ENCODE measurements at places on chromosomes 2 and 18.
A peak's percentile ranks its signal among the peaks of the same experiment; 100 is the strongest.

DNA sequence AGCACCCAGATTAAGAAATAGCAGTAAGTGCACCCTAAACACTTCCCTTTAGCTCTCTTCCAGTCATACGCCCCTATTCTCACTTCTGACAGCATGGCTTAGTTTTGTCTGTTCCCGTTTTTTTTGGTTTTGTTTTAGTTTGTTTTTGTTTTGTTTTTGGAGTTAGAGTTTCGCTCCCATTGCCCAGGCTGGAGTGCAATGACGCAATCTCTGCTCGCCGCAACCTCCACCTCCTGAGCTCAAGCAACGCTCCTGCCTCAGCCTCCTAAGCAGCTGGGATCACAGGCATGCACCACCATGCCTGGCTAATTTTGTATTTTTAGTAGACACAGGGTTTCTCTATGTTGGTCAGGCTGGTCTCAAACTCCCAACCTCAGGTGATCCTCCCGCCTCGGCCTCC lies 2067.7 kb downstream of the SUCLG1 start:
- DNase-seq = no peak

DNA sequence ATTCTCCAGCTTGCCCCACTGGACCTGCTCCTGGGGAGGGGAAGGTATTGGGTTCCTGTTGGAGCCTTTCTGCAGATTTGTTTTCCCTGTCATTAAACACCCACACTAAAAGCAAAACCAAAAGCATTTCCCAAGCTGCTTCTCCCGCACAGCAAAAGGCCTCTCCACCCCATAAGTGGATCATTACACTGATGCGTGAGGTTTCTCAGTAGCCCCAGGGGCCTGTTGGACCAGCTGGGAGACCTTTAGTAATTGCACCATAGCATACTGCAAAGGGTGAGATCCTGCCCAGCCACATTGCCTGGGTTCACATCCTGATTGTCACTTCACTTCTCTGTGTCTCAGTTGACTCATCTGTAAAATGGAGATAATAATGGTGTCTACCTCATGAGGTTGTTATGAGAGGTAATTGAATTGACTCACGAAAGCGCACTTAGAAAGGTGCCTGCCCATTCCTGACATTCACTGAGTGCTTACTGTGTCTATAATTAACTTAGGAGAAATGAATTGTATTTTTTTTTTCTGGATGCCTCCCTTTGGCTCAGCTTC lies 43.9 kb downstream of the TOGARAM2 start:
- no peak for DNase-seq

GRCh38 chr2:130891966-130892365 lies 55.3 kb downstream of the ARHGEF4 start:
- DNase-seq = no peak

- DNase-seq = no peak
Observed at GRCh38 chr2:150429384-150429961, 58.0 kb downstream of the RND3 start.

- DNase-seq = no peak
Observed at GRCh38 chr18:41643427-41643826, 311.6 kb upstream of the PIK3C3 start.

GRCh38 chr18:13236411-13236810 lies 17.9 kb downstream of the LDLRAD4 start:
- DNase-seq = no peak

GRCh38 chr2:96623116-96623515 lies 15.0 kb downstream of the KANSL3 start:
- no peak for DNase-seq

- DNase-seq = no peak
Observed at GRCh38 chr2:170813611-170814532, 2.8 kb upstream of the GAD1 start.

- no peak for DNase-seq
Observed at GRCh38 chr18:74528913-74529312, 5.4 kb upstream of the CNDP1 start.

DNA sequence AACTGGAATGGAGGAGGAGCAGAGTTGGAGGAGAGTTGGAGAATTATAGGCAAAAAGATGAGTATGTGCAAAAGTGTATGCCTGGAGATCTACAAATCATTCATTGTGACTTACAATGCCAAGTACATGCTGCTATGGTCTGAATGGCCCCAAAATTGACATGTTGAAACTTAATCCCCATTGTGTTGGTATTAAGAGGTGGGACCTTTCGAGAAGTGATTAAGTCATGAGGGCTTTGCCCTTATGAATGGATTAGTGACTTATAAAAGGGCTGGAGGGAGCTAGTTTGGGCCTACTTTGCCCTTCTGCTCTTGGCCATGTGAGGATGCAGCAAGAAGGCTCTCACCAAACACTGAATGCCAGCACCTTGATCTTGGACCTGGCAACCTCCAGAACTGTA lies 6.3 kb upstream of the RBMS1 start:
- DNase-seq = no peak

- DNase-seq = no peak
Observed at GRCh38 chr18:76689646-76690264, 132.6 kb upstream of the ZNF236 start.

DNA sequence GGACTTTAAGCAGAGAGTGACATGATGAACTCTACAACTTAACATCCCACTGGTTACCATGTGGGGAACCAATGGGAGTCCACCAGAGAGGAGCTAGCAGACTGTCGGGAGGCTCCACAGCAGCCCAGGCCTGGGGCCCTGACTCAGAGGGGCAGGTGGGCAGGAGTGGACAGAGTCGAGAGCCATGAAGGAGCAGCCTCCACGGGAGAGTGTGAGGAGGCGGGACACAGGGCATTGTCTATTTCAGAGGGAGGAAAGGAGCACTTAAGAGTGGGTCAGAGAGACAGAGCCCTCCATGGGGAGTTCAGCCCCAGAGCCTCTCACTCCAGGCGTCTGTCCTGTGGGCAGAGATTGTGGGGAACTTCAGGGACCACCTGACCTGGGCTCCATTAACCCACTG lies 118.7 kb downstream of the CYP26B1 start:
- DNase-seq = no peak

- DNase-seq = no peak
Observed at GRCh38 chr2:11157731-11158130, 2.5 kb downstream of the SLC66A3 start.

- DNase-seq = no peak
Observed at GRCh38 chr2:8406271-8406670, 275.6 kb upstream of the ID2 start.

- DNase-seq = no peak
Observed at GRCh38 chr2:182827182-182827879, 39.1 kb downstream of the FRZB start.

DNA sequence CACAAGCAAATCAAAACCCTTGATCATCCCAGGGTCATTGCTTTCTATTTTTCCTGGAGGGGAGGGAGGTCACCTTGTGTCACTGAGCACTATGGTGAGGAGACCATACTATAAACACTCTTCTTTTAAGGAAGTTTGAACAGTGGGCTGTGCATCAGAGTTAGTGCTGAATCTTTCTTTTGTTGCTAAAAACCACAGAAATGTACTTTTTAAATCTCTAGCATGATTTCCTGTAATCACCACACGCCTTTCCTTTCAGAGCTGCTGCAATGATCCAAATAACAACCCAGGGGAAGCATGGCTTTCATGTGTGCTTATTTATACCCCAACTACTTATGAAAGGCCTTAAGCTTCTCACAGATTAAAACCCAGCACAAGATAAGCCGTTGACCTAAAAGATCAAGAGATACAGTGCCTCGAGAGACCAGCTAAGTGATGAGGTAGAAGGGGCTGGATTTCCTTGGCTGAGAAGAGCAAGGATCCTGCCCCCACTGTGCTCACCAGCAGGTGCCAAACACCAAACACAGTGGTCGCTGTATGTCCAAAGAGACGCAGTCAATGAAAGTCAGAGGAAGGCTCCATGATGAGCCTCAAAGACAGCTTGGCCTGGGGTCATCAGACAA lies 34.7 kb downstream of the TRABD2A start:
- DNase-seq = peak; percentile 58

GRCh38 chr2:238847841-238848690 lies at the start of gene TWIST2:
TWIST2 (plus strand) TSS chr2:238848085; CDS start chr2:238848216, 131 bp downstream.
- DNase-seq = no peak

GRCh38 chr2:14223576-14223975 lies 408.9 kb upstream of the LRATD1 start:
- DNase-seq = no peak

GRCh38 chr2:33670392-33670937 lies 71.4 kb upstream of the FAM98A start:
- DNase-seq = no peak
